ENCODE measurements at places on chromosomes 11 and 22. TPM values are rescaled to one million over a fixed set of nuclear protein-coding genes. Genes with fewer than 3 reads are reported as not detected.

APOBEC3B gene
- total RNA-seq: 2.7 TPM

UPK3A gene
- total RNA-seq: not detected

MAPK1 gene
- total RNA-seq: 128 TPM

GRCh38 chr22:24391836-24392217, 35.6 kb upstream of the ADORA2A start:
- DNase-seq: no peak

DNA sequence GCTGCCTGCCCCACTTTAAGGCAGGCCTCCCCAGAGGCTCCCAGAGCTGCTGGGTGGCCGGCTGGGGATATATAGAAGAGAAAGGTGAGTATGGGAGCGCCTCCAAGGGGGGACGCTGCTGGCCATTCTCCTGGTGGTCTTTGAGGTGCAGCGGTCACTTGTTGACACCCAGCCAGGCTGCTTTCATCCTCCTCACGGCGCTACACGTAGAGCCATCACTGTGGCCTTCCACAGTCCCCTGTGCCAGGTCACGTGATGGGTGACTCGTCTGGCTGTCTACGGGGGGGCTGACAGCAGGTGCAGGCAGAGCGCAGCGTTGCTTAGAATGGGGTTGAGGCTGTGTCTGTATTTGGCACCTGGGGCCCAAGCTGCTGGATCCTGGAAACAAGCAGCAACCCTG, 1.9 kb downstream of the ACR start:
- no peak for DNase-seq

VSIG10L2 gene
- not detected for total RNA-seq

OR10A5 gene
- not detected for total RNA-seq

TMEM191C gene
- 1.4 TPM for total RNA-seq

- DNase-seq: no peak
Measured at GRCh38 chr11:1436468-1437039, 46.8 kb downstream of the BRSK2 start.

GRCh38 chr11:19966441-19966840, 193.8 kb downstream of the DBX1 start:
- peak; percentile 35 for DNase-seq

GPHA2 gene
- total RNA-seq: not detected

- DNase-seq: no peak
Measured at GRCh38 chr11:47550288-47551047, 2.5 kb downstream of the CELF1 start.

TMEM9B gene
- total RNA-seq: 64.4 TPM

DNA sequence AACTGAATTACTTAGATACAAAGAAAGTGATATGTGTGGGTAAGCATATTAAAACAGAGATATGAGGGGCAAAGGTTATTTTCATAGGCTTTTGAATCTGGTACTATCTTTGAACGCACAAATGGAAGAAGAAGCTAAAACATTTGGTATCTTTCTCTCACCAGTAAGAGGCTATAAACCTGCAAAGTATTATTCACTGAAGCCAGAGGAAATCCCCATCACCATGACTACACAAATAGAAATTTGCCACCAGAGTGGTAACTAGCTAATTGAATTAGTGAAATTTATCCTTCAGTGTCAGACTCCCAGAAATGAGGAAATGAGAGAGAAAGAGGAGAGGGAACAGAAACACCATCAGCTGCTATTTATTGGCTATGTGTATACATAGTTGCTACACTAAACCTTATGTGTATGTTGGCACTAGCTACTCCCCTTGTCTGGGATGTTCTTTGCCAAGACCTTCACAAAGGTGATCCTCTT, 503.4 kb downstream of the DLG2 start:
- DNase-seq: no peak

DNA sequence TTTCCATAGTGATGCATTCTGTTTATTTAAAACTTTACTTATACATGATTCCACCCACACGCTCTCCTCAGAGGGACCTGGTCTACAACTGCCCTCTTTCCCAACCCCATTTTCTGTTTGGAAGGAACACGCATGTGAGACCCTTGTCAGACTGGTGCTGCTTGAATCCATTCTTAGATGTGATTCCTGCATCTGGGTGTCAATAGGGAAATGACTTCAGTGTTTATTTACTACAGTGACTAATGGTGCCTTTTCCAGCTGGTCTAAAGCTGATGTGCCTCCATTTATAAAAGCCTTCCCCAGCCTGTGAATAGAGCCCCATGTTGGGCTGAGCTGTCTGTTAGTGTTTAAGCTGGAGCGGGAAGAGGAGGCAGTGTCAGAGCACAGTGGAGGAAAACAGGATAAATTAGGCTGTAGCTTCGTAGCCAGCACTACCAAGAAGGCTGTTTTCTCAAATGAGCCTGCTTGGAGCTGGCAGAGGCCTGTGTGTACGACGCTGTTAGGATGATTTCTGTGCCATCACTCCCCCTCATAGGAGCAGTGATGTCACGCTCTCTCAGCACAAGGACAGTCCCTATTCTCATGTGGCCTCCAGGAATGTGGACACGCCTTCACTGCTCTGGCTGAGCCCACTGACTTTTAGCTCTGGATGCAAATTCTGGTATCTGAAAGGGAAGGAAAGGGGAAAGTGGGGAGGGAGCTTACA, 18.9 kb upstream of the C11orf96 start:
- DNase-seq: peak; percentile 89

DNA sequence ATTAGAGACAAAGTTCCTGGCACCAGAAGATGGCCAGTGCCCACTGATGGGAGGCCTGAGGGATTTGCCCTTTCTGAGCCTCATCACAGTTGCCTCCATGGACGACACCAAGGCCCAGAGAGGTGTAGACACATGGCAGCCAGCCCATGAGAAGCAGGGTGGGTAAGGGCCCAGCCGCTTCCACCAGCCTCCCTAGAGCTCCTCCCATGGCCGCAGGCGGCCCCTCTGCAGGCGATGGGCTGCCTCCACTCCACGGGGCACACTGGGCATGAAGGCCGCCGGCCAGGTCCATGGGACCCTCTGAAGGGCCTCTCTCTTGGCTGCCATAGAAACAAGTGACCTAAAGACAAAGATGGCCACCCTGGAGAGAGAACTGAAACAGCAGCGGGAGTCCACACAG, 14.5 kb downstream of the CCDC157 start:
- no peak for DNase-seq

YPEL1 gene
- total RNA-seq: 6.1 TPM

ZPR1 gene
- total RNA-seq: 40.2 TPM

DNA sequence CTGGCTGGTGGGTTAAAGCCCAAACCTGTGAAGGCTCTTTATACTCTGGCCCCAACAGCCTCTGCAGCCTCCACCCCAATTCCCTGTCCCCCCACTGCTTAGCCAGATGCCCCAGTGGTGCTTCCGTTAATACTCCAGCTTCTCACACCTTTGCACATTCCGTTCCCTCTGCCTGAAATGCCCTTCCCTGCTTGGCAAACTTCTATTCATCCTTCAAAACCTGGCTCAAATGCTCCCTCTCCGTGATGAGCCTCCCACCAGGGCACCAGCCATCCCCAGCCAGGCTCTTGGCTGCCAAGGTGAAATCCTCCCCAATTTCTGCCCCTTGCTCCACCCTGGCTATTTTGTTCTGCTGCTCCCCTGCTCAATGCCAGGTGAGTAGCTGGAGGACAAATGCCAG, 12.5 kb upstream of the FADS3 start:
- no peak for DNase-seq

DNA sequence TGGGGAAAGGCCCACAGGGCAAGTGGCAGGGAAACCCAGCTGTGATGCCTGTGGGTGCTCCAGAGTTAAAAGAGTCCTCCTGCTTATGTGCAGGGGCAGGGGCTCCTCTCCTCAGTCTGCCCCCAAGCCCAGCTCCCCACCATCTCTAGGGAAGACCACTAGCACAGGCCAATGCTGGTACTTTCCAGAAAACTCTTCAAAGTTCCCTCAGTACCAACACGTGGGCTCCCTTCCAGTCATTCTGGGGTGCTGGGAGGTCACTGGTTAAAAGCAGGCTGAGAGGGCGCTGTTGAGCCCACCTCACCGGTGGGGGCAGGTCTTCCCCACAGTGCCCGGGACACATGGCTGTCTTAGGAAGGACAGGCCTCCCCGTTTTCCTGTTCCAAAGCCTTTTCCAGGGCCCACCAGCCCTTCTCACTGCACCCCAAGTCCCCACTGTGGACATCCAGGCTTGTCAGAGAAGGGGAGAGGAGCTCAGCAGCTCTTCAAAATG, 154.6 kb downstream of the TRIM29 start:
- no peak for DNase-seq

GRCh38 chr22:23530106-23530505, 50.0 kb downstream of the IGLL1 start:
- no peak for DNase-seq

GRCh38 chr22:46693634-46694415, 44.2 kb downstream of the CERK start:
- no peak for DNase-seq

LYVE1 gene
- total RNA-seq: 101 TPM

GRCh38 chr11:44990665-44991064, 40.0 kb upstream of the TP53I11 start:
- no peak for DNase-seq

LRRC10B gene
- total RNA-seq: 2.9 TPM

DNA sequence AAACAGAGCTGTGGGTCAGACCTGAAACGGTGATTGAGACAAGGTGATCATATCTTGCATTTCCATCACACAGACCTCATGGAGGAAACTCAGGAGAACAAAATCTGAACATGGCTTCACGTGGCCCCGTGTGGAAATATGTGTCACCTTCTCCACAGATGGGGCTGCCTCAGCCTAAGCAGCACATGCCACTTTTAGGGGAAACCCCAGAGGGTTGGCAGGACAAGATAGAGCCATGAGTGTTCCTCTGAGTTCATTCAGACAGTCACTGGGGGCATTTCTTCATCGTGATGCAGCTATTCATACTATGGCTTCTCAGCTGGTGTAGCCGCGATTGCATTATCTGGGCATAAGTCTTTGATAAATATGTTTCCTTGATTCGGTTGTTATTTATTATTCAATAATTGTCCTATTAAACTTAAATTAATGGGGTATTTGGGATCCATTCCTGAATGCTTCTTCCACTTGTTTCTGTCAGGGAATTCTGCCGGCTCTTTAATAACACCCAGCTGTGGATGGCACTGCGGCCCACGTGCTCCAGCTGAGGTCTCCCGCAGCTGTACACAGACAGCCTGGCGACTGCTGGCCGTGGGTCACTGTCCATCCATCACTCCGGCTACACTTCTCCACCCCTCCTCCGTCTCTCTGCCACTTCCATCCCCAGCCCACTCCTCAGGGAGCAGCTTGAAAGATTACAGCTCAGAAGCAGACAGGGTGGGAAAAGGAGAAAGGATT, 485.1 kb downstream of the OPCML start:
- peak; percentile 28 for DNase-seq

DNA sequence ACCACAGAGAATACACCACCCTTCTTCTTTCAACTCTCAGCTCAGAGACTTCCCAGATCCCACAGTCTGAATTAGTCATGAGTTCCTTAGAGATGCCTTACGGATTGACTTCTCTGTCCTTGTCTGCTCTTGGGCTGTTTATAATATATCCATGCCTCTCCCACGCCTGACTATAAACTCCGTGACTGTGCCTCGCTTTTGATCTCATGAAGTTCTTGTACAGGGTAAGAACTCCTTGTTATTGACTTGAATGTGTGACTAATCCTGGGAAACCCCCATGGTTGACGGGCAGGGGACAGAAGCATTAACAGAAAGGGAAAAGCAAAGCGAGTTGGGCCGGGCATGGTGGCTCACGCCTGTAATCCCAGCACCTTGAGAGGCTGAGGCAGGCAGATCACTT, 62.4 kb upstream of the POU2AF1 start:
- no peak for DNase-seq

- no peak for DNase-seq
Measured at GRCh38 chr11:116073854-116074837, 569.9 kb upstream of the CADM1 start.

TNNI2 gene
- total RNA-seq: 1.3 TPM
